NCI-H1436 treated with DMSO at 0.1 percent for 48 hours (cell line): ENCODE measurements at places on chromosomes 7 and 10.
A peak's percentile ranks its signal among the peaks of the same experiment; 100 is the strongest.

DNA sequence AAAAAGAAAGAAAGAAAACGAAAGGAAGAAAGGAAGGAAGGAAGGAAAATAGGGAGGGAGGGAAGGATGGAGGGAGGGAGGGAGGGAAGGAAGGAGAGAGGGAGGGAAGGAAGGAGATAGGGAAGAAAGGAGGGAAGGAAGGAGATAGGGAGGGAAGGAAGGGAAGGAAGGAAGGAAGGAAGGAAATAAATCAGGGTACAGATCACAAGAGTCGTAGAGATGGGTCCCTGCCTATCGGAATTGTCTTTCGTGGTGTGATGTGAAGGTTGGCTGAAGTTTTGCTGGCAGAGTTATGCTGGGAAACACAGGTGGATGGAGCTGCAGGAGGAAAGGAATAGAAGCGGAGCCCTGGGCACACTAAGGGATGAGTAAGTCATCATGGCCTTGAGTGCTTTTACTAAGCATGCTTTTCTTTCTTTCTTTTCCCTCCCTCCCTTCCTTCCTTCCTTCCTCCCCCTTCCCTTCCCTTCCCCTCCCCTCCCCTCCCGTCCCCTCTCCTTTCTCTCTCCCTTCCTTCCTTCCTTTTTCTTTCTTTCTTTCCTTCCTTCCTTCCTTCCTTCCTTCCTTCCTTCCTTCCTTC, 11.9 kb upstream of the TPST1 start:
- DNase-seq: no peak

DNA sequence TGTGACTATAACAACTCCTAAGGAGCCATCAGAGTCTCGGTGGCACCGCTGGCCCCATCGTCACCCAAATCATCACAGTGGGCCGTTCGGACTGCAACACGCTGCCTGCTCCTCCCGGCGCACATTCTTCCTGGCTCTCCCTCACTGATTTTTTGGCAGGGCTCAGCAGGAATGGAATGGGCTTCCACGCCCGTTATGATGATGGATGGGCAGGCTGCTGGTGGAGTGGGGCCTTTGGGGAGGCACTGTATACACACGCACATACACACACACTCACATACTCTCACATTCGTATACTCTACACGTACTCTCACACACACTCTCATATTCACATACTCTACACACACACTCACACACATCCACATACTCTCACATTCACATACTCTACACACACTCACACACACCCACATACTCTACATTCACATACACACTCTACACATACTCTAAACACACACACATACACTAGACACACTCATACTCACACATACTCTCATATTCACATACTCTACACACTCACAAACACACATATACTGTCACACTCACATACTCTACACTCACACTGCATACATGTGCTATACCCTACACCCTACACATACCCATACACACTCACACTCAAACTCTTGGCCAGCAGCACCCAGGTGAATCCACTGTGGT, 99.8 kb downstream of the KCNMA1 start:
- DNase-seq: no peak

- DNase-seq: no peak
Observed at GRCh38 chr10:129764011-129764900, 199.8 kb downstream of the EBF3 start.

GRCh38 chr10:79376078-79376628, 28.9 kb downstream of the PPIF start:
- no peak for DNase-seq

DNA sequence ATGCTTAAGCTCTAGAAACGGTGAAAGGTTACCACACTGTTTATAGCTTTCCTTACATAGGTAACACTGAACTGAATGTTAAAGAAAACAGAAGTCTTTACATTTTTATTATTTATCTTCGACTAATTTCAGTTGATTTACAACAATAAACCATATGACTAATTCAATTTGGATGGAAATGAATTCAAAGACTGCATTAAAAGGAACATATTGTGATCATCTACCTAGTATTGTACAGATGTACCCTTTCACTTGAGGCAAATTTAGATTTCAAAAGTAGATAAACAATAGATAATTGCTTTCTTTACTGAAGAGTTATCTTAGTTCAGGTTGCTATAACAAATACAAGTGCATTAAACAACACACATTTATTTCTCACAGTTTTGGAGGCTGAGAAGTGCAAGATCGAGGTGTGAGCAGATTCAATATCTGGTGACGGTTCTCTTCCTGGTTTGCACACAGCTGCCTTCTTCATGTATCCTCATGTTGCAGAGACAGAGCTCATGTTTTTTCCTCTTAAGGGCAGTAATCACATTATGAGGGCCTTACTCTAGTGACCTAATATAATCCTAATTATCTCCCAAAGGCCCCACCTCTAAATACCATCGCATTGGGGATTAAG, 15.0 kb upstream of the ARMC3 start:
- DNase-seq: peak; percentile 58

GRCh38 chr7:138431517-138431916, 28.5 kb upstream of the TRIM24 start:
- DNase-seq: no peak

DNA sequence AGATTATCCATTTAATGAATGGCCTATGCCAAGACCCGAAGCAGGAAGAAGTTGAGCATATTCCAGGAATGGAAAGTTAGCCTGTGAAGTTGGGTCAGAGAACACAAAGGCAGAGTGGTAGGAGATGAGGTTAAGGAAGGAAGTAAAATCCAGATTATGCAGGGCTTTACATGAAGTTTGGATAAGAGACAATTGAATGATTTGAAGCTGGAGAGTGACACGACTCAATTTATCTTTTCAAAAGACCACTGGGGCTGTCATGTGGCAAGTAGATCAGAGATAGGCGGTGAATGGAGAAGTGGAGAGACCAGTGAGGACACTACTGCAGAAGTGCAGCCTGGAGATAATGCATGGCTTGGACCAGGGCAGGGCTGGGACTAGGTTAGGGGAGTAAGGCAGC, 7.2 kb upstream of the CNOT4 start:
- DNase-seq: no peak

GRCh38 chr10:79116801-79117723, 48.3 kb downstream of the ZMIZ1 start:
- no peak for DNase-seq

GRCh38 chr7:107085180-107085579, 40.7 kb downstream of the PRKAR2B start:
- DNase-seq: no peak

DNA sequence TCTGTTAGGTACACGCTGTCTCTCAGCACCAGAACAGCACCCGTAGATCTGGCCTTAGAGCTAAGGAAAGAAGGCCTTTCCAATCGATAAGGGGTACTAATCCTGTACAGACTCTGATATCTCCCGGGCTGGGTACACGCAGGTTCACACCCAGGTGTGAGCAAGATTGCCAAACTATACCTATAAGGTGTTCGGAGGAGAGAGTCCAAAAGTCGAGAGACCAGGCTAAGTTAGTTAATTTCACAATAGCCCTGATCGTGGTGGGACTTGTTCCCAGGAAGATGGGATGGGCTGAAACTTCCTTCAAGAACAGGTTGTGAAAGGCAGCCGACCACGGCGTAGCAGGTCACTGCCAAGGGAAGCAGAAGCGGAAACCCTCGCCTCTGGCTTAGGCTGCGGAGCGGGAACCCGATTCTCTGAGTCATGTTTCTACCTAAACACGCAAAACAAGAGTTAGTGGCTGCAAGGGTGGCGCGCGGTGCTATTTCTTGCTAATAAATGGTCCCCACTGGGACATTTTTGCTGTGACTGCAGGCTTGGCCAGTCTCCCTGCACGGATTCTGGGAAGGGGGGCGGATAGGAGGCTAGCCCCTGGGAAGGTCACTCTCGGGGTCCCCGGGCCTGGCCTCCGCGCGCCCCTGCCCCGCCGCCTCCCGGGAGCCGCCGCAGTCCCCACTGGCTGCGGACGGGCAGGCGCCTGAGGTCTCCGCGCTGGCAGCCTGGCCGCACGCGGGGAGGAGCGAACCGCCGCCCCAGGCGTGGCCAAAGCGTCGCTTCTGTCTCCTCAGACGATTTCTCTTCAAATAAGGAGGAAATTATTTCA, 75.4 kb upstream of the PDSS1 start:
- no peak for DNase-seq

- DNase-seq: no peak
Observed at GRCh38 chr10:66999762-67000545, 74.1 kb downstream of the LRRTM3 start.

- no peak for DNase-seq
Observed at GRCh38 chr7:156608173-156608478, 32.4 kb upstream of the RNF32 start.

DNA sequence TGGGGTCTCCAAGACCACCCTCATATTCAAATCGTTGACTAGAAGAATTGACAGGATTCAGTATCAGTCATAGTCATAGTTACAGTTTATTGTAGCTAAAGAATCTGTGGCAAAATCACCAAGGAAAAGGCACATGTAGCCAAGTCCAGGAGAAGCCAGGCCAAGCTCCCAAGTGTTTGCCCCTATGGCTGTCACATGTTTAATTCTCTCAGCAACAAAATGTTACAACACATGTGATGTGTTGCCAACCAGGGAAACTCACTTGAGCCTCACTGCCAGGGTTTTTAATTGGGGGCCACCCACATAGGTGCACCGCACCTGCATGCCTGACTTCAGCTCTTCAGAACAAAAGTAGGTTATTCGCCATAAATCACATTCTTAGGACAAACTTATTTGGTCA, 1030.9 kb upstream of the CELF2 start:
- no peak for DNase-seq

DNA sequence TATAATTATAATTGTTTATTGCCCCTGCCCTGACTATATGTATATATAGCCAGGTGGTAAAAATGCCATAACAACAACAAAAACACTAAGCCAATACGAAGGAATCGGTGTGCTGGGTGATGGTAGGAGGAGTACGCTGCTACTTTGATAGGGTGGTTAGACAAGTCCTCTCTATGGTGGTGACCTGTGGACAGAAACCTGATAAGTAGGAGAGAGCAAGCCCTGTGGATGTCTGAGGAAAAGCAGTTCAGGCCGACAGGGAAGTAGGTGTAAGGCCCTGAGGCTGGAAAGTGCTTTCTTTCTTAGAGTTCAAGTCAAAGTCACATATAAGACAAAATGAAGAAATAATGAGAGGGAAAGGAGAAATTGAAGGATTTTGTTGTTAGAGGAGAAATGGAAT, 823.8 kb upstream of the CELF2 start:
- DNase-seq: no peak

DNA sequence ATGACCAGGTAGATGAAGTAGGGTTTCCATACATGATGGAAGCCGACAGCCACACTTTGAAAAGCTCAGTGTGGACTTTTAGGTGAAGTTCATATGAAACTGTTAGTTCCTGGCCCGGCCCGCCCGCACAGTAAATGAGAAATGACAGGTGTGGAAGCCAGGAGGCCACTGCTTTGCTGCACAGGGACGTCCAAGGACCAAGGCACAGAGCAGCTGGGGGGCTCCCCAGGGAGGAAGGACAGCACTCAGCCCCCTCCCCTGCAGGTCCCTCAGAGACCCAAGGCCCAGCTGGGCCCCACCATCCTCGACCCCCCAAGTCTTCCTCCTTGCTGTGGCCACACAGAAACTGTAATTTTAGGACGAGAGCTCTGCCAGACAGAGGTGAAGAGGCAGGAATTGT, 219.2 kb downstream of the PTPRN2 start:
- DNase-seq: no peak

DNA sequence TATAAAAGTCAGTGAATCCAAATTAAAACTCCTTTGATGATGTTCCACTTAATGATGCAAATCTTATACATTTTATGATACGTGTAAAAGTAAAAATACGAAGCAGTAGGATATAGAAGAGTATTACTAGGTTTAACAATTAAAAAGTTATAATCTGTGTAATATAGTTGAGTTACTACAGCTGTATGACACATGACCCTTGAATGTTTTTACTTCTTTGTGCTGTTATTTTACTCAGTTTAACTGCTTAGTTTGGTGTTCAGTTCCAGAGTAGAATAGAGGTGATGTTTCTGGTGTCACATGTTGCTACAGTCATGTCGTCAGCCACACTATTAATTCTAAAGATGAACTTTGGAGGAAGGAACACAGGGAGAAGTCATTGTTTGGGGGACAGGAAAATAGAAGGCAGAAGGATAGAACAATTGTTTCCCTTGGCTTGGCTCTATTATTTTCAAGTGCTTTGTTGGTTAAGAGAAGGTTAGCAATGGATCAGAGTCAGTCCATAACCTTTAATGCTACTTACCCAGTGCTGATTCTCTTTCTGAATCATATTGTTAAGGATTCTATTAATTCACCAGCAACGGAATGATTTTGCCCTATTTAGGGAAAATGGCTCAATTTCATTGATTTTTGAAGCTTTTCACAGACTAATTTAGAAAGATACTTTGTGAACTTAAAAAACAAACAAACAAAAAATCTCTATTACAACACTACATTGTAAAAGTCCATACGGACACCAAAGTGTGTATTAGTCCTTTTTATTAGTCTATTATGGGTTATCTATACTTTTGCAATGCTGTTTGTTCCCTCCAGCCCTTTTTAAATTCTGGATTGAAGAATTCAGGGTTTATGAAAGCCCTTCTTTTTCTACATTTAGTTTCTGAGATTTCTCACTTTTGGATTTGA, 73.4 kb downstream of the CPED1 start:
- no peak for DNase-seq

DNA sequence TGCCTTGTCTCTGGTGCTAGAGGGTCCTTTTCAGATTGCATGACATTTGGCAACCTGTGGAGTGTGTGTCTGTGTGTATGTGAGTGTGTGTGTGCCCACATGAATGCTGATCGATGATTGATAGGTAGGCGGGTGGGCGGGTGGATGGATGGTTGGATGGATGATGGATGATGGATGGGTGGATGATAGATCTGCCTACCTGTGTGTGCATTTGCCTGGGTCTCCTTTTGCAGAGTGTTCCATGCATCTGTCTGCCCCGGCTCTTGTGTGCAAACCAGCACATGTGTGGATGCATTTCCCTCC, 99.8 kb downstream of the RGS10 start:
- DNase-seq: no peak

DNA sequence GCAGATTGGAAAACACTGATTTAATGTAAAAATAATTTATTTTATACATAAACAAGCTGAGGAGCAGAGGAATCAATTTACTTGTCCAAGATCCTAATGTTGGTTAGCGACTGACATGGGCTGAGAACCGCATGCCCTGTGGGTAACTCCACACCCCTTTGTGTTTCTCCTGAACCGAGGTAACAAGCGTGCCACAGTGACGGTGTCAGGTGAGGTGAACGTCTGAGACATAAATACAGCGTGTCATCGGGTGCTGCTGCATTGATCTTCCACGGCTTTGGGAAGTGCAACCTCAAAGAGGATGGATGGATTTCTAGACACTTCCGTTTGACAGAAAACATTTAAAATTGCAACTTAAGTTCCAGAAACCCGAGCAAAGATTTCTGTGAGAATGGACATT, 386.8 kb upstream of the ADARB2 start:
- no peak for DNase-seq
